ENCODE measurements at places on chromosomes 1 and 21.

DNA sequence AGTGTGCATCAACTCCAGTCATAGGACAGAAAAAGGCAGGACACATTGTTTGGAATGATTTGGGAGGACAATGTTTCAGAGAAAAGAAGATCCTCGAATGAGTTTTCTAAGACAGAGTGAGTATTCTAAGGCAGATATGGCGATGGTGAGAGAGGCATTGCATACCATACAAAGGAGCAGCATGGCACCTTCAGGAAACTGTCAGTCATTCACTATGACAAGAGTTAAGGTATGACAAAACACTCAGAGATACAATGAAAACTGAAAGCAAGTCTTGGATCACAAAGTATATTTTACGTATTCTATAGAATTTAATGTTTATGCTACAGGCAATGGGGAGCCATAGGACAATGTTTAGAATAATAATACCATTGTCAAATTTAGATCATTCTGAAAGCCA lies 337.4 kb upstream of the LYPLAL1 start:
- no peak for DNase-seq

DNA sequence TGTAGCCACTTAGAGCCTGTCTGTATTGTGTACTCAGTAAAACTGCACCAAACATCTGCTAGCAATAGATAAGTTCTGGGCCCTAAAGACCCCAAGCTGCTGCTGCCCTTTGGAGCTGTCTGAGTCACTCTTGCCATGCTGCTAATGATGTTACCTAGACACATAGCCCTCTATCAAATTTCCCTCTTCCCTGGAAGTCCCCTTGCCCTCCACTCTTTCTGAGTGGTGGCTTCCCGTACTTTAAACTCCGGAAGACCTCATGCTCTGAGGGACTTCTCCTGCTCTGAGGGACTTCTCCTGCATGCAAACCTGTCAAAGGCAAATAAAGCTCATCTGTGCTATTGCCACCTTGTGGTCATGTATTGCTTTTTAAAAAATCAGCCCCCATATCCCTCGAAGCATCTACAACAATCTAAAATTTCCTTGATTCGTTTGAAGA lies 34.0 kb downstream of the FH start:
- DNase-seq = no peak

GRCh38 chr1:151820940-151821339 lies 10.7 kb downstream of the RORC start:
- no peak for DNase-seq

DNA sequence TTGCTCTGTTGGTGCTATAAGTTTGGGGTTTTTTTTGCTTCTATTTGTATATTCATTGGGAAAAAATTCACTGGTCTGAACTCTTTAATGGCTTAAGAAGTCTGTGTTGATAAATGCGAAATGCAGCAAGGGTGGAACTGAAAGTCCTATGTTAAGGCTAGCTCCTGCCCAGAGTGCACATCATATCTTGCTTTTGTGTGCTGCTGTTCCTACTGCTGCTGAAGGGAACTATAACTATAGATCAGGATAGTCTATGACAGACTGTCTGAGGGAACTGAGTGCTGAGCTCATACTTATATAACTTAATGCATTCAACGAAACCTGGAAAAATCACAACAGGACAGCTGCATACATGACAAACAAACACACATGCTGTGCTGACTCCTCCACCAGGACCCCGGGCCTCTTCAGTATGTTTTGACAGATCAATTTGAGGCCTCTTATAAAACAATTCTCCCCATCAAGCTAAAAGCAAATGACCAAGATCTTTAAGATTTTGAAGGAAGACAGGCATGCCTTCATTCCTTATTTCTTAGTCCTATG lies 1031.5 kb upstream of the ADGRL2 start:
- DNase-seq = no peak

DNA sequence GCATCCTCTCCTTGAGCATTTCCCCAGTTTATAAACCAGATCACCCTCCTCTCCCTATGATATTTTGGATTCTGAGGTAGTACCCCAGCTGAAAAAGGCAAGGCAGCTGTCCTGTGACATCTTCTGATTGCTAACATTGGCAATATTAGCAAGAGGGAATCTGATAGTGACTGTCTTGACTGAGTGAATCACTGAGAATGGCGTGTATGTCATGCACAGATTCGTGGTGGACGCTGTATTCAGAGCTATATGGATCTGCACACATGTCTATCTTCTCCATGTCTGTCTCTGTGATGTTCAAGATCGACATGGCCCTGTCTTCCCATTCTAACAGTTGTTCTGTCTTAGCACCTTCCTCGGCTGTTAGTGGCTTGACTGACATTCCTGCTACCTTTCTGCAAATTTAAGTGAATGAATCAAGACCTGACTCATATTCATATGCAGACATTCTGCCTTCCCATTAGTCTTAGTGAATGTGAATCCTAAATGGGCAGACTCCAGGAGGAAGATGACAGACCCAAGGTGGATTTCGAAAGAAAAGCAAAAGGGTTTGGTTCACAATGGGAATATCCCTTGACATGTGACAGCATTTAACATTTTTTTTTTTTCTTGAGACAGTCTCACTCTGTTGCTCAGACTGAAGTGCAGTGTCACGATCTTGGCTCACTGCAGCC lies 97.7 kb downstream of the PGBD5 start:
- DNase-seq = no peak

GRCh38 chr1:102758418-102758817 lies 349.9 kb downstream of the COL11A1 start:
- no peak for DNase-seq

- DNase-seq = no peak
These were observed 50.3 kb downstream of the CAPN9 start for GRCh38 chr1:230797376-230797920.

DNA sequence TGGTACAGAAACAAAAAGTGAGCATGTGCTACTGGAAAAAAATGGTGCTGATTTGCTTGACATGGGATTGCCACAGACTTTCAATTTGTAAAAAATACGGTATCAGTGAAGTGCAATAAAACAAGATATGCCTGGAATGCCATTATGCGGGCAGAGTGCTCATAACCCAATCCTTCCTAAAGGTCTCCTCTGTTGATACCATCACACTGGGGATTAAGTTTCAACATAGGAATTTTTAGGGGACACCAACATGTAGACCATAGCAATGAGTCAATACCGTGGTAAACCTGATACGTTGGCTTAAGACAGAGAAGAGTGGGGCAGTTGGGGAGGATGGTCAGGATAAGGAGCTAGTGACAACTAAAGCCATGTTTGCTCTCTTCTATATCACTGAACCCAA lies 20.5 kb downstream of the MX1 start:
- no peak for DNase-seq

DNA sequence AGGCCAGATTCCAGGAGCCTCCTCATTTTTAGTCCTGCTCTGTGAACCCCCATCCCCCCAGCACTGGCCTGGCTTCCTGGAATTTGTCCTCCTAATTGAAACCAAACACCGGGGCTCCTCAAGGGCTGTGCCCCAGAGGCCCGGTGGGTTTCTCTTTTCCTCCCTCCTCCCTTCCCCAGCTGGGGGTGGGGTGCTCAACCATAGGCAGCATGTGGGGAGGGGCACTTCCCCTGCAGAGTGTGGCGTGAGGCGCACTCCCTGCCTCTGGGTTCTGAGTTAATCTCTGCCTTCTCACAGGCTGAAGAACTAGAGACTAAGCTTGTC lies 67.5 kb upstream of the ACOT11 start:
- DNase-seq = no peak

DNA sequence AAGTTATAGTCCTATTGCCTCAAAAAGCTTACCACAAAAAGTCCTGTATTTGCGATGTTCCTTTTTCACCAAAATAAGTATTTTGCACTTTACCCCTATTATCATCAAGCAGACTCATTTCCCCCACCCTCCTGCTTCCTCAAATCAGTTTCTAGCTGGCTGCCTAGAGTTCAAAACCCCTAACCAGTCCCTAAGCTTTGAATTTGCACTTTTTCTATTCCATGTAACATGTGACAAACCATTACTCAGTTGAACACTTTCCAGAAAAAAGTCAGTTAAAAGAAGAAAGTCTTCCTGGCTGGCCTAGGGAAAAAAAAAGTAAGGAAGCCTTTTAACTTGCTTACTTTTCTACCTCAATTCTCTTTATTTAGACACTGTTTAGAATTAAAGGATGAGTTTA lies 8.2 kb downstream of the CEP170 start:
- DNase-seq = no peak

DNA sequence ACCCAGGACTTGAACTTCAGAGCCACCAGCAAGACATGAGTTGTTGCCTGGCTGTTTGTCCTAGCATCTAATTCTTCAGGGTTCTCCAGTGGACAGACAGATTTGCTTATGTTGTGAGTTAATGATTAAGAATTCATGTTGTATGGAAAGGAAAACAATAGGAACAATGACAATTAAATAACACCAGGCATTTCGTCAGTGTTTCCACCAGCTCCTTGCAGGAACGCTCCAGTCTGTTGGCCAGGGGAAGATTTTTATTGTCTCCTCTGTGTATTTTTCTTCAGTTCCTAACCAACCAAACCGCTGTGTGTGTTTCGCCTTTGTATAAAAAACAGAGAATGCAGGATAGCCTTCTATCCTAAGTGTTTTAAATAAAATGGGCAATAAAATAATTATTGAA lies 64.4 kb upstream of the PTGFR start:
- DNase-seq = no peak

DNA sequence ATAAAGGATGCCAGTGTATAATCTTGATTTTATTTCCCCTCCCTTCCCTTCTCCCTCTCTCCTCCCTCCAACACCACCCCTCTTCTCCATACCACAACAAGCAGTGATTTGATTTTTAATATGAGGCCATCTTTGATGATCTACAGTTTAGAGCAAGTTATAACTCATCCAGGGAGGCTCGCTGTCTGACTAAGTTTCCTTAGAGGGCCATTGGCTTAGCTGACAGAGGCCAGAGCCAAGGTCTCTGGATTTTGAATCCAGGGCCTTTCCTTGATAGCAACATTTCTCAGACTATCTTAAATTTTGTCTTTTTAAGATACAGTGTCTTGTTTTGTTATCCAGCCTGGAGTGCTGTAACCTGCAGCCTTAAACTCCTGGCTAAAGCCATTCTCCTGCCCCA lies 431.0 kb upstream of the USP24 start:
- no peak for DNase-seq

DNA sequence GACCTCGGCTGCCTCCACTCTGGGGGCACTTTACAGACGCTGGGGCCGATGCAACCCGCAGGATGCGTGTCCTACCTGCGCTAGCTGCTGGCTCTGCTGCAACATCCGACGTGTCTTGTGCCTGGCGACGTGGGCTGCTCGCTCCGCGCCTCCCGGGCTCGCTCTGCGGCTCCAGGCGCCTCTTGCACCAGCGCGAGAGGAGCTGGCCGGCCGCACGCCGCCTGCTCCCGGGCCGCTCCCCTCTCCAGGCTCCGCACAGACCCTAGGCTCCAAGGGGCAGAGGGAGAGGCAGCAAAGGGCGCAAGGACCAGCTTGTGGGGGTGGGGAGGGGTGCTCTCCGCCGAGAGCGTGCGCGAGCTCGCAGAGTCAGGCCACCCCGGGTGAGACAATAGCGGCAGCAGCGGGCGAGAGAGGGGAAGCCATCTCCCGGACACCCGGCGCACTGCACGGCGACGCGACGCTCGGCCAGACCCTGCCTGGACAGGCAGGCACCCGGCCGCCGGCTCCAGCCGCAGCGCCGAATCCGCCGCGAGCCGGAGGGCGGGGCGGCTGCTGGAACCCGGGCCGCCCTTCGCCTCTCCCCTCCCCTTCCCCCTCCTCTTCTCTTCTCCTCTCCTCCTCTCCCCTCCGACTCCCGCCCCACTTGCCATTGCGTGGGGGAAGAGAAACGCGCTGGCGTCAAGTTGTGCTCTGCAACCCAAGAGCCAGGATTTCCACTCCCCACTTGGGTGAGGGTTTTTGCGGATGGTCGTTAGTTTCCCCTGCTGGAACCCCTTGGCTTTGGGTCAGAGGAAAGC lies at the start of gene PIK3C2B:
PIK3C2B (minus strand) TSS at position 525 of the 797 bp plus-strand sequence. CDS start 25,003 bp downstream, outside the sequence.
- DNase-seq = peak; percentile 89

DNA sequence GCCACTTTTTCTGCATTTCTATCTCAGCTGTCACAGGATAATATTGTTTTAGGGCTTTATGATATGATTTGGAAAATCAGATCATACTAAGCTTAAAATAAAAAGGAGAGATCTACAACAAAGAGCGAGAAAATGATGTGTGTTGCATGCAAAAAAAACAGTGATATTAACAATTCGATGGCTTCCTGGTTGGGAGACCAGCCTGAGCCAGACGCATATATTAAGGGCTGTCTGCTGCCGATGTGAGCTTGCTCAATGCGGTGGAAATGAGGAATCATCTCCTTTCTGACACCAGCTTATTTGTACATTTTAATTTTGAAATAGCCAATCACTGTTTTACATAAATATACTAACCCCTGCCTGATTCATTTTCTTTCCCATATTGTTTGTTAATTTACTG lies 862.6 kb downstream of the USP25 start:
- no peak for DNase-seq

DNA sequence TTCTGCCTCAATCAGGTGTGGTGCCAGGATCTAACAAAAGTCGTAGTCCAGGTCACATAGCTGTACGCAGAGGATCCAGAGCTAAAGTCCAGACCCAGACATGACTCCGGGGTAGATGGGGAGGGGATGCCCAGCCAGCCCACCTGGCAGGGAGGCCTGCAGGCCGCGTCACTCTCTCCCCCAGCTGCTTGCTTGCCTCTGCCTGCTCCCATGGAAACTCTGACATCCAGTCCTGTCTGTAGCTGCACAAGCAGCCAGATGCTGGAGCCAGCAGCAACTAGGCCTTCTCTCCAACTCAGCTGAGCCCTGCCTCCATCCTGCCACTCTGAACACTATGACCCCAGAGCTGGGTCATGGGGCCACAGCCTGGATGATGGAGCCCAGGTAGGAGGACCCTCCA lies 8.1 kb downstream of the COL8A2 start:
- DNase-seq = no peak

DNA sequence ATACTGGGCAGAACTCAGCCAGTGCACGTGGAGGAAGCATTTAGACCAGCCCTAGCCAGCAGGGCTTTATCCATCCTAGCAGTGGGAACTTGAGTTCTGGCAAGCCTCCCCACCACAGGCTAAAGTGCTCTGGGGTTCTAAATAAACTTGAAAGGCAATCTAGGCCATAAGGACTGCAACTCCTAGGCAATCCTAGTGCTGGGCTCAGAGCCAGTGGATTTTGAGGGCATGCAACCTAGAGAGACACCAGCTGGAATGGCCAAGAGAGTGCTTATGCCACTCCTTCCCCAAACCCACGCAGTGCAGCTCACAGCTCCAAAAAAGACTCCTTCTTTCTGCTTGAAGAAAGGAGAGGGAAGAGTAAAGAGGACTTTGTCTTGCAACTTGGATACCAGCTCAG lies 70.5 kb upstream of the APOBEC4 start:
- DNase-seq = no peak

- DNase-seq = no peak
These were observed 49.6 kb upstream of the ATP1A1 start for GRCh38 chr1:116323491-116323890.

- no peak for DNase-seq
These were observed 17.1 kb downstream of the TEX35 start for GRCh38 chr1:178530037-178530402.
